Ovary (tissue), 10 donors: ENCODE measurements at places on chromosomes 4 and X. TPM values are rescaled to one million over a fixed set of nuclear protein-coding genes. Genes with fewer than 3 reads are reported as not detected.

Gene MAGEA1
- not detected for total RNA-seq

Gene RPGR
- 8.6 TPM for total RNA-seq

GRCh38 chr4:104128850-104129213, 365.9 kb downstream of the CXXC4 start:
- H3K36me3 ChIP-seq, result no peaks in the 10 kb centered on the region
- no peaks in the 10 kb centered on the region for H3K4me1 ChIP-seq
- DNase-seq, result no peak
- H3K4me3 ChIP-seq, result no peak overlapping the region
- H3K27me3 ChIP-seq, result no peaks in the 10 kb centered on the region

GRCh38 chr4:153448003-153448731, 18.0 kb upstream of the TMEM131L start:
- H3K4me3 ChIP-seq, result no peak overlapping the region
- no peaks in the 10 kb centered on the region for H3K27me3 ChIP-seq
- no peak for DNase-seq
- H3K4me1 ChIP-seq, result peaks cover 2% of the 10 kb centered on the region
- H3K36me3 ChIP-seq, result no peaks in the 10 kb centered on the region

GRCh38 chrX:106286053-106286650, 118.0 kb downstream of the PWWP3B start:
- H3K4me1 ChIP-seq, result no peaks in the 10 kb centered on the region
- H3K27ac ChIP-seq, result no peak overlapping the region
- H3K36me3 ChIP-seq, result no peaks in the 10 kb centered on the region
- no peaks in the 10 kb centered on the region for H3K27me3 ChIP-seq
- H3K4me3 ChIP-seq, result no peak overlapping the region
- DNase-seq, result no peak

DNA sequence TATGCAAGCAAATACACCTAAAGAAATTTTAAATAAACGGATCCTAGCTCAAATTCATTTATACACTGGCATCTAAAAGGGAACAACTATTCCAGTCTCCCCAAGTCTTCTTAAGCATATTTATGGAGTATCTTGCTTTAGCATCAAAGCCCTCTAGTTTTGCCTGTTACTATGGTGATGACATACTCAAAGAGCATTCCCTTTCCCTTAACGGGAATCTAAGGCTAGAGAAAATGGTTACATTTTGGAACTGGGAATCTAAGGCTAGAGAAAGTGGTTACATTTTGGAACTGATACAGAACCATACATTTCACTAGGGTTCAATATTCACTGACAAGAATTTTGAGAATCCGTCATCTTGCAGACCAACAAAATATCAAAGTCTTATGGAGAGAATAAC, 271.2 kb downstream of the CHIC1 start:
- H3K4me1 ChIP-seq, result no peaks in the 10 kb centered on the region
- no peaks in the 10 kb centered on the region for H3K36me3 ChIP-seq
- DNase-seq, result no peak
- H3K27ac ChIP-seq, result no peak overlapping the region
- no peaks in the 10 kb centered on the region for H3K27me3 ChIP-seq

DNA sequence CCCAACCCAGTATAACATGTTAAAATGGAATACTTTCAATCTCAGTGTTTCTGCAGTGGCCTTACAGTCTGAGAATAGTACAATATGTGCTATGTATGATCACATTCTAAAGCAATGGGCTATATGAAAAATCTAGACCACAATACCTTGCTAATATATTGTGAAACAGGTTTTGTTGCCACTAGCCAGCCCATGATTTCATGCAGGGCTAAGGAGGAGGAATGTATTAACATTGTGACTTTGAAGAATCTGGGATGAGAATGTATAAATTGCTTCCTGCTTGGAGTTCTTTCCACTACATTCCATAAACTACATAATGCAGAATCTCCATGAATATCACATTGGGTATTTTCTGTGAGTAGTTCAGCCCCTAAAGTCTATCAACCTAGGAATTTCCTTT, 935.4 kb upstream of the GRIA3 start:
- H3K36me3 ChIP-seq, result no peaks in the 10 kb centered on the region
- DNase-seq, result no peak
- H3K27ac ChIP-seq, result no peak overlapping the region
- H3K4me3 ChIP-seq, result no peak overlapping the region

- DNase-seq, result no peak
- H3K4me1 ChIP-seq, result peaks cover 2% of the 10 kb centered on the region
- no peaks in the 10 kb centered on the region for H3K27me3 ChIP-seq
- H3K4me3 ChIP-seq, result no peak overlapping the region
Measured at GRCh38 chr4:91961504-91961903, 342.3 kb upstream of the GRID2 start.

- no peak for DNase-seq
- no peak overlapping the region for H3K27ac ChIP-seq
- peak overlapping the region; percentile 47 for H3K4me3 ChIP-seq
- no peaks in the 10 kb centered on the region for H3K27me3 ChIP-seq
Measured at GRCh38 chrX:150983521-150984168, 510 bp downstream of the HMGB3 start.
